ENCODE measurements at places on chromosomes 13 and 19.
A peak's percentile ranks its signal among the peaks of the same experiment; 100 is the strongest.

DNA sequence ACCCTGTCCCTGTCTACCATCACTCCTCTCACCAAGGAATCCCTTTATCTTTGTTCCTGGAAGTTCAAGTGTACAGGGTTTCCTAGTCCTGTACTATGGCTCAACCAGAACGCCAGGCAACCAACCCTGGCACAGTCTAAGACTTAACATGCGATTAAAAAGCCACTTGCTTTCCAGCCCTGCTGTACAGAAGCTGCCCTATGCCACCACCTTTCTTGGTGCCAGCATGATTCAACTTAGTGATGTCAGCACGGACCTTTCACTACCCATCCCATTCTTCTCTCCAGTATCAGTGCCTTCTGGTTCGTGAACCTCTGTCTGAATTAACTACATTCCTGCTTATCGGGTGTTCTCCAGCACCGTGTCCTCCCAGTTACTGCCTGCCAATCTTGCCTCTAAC is 151.1 kb downstream of the KLF12 start:
- DNase-seq, result no peak

- no peak for DNase-seq
Observed at GRCh38 chr19:40549007-40549708, 27.5 kb upstream of the SHKBP1 start.

DNA sequence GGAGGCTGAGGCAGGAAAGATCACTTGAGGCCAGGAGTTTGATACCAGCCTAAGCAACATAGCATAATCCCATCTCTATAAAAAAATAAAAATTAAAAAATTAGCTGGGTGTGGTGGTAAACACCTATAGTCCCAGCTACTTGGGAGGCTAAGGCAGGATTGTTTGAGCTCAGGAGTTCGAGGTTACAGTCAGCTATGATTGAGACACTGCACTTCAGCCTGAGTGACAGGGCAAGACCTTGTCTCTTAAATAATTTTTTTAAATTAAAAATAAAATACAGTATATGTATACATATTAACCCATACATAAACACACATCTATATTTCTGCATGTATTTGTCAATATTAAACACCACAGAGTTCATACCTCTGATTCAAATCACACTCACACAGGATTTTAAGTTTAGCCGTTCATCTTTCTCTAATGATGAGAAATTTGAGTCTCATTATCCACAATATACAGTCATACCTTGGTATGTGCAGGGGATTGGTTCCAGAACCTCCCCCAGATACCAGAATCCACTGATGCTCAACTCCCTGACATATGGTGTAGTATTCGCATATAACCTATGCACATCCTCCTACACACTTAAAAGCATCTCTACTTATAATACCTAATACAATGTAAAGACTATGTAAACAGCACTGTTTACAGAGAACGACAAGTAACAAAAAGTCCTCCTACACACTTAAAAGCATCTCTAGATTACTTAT is 44.7 kb downstream of the PSPC1 start:
- no peak for DNase-seq

GRCh38 chr13:42964761-42965161 is 27.3 kb downstream of the EPSTI1 start:
- DNase-seq, result no peak

DNA sequence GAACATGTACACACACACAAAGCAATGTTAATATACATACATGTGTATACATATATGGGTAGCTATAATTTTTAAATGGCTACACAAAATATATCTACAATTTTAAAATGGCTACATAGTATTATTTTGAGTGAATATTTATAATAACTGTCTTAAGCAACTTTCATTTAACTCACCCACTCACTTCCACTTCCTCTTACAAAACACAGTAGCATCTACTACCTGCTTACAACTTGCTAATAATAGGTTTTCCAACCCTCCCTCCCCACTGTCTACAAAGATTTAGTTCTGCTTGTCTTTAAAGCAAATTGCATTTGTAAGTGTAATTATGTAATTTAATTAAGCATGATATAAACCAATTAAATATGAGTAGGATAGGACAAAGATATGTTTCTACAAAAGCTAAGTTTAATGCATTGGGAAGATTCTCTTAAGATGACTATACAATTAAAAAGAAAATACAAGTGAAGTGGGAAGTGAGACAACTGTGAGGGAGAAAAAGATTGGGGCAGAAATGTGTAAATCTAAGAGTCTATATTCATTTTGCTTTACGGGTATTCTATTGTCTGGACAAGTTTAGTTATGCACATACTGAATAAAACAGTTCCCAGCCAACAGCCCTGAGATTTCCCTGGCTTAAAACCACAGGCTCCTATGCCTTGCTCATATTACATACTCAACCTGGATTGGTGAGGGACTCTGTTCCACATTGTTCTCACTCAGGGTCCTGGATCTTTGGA is 583.1 kb downstream of the EFNB2 start:
- no peak for DNase-seq

- no peak for DNase-seq
Observed at GRCh38 chr19:15296353-15296752, 36.0 kb downstream of the BRD4 start.

DNA sequence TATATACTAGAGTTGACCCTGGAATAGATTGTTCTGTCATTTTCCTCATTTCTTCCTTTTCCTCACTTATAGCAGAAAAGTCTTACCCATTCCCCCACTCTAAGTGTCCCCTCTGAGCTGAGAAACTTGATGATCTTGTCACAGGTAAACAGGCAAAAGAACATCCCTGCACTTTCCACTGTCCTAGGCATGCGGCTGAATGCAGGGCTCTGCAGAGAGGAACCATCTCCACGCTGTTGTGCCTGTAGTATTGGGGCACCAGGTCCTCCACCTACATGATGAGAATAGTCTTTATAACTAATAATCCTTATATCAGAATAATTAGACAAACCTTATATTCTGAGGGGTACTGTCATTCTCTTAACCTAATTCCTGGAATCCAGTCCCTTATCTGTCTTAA is 211.3 kb downstream of the RBM26 start:
- no peak for DNase-seq

DNA sequence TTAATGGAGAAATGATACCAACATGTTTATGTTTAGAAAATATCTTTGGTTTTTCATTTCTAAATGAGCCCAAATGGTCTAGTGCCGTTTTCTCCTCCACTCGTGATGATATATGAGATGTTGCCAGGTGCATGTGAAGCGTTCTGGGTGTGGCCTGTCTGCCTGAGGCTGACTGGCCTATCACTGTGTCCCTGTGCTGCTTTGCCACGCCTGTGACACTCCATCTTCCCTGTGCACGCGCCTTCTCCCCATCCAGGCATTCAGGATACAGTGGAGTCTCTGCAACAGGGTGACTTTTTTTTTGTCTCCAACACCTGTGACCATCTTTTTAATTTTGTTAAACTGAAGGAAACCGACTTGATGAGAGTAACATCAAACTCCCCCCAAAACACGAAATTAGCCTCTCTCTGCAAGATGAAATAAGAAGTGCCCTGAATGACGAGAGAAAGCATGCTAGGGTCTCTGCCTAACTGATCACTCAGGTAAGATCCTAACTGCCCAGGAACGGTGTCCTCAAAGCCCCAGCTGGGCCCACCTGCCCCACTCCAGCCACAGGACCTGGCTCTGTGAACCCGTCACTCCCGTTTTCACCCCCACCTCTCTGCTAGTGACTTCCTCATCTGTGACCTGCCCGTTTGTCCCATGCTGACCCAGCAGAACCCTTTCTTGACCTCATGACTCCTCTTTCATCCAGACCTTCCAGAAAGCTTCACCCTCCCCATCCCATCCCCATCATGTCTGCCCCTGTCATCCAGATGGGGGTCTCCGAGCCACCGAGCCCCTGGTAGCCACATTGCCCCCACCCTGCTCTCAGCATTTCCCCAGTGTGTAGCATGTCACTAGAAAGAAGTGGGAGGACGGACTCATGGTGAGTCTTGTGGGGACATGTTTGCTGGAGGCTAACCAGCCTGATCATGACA is 33.2 kb upstream of the TFDP1 start:
- DNase-seq, result no peak

GRCh38 chr19:1000095-1000494 is at the start of gene GRIN3B:
TSS of gene GRIN3B (plus strand) at chr19:1000419. CDS start at chr19:1000438, 19 bp downstream.
- DNase-seq, result no peak

GRCh38 chr19:13833330-13834243 is 38.3 kb downstream of the ZSWIM4 start:
- DNase-seq, result no peak

DNA sequence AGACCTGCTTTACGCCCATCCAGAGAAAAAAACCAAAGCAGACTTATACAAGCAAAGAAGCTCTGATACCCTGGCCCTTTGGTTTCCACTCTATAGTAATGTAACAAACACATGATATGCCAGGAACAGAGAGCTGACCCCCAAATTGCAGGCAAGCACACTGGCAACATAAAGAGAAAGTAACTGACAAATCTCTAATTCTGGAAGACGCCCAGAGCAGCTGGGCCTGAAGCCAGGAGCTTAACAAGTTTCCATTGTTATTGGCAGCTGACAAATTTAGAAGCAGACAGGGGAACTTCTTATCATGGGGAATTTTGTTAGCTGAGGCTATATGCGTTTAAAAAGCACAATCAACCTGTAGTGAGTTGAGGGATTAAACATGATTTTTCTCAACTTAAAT is 158.0 kb downstream of the DLEU7 start:
- DNase-seq, result no peak

- DNase-seq, result no peak
Observed at GRCh38 chr19:17942582-17943273, 9.9 kb downstream of the CCDC124 start.

DNA sequence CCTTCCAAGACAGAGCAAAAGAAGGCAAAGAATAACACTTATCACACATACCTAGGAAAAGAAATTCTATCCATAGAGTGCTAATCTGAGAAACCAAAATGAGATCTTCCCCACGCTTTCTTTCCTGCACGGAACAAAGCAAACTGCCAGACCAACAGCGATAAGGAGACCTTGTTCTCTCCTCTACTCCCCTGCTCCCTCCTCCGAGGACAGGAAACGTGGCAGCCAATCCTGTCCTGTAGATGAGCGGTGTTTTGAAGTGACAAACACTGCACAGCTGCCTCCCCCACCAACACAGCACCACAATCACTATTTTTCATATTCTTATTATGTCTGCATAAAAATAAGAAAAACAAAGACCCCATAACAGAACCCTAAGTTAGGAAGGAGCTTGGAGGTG is 113.9 kb upstream of the IRS2 start:
- DNase-seq, result no peak

DNA sequence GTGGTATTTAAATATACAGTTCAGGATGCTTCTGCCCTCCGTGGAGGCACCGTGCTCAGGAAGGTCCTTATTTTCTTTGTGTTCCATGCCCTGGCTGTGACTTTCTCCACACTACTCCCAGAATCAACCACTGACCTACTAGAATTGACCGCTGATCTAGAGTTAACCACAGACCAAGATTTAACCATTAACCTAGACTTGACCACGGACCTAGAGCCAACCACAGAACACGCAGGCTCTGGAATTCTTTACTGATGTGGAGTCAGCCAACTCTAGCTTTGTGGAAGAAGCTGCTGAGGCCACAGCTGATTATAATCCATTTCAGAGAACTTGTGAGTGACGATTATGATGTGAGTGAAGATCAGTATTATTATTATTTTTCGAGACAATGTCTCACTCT is 18.0 kb downstream of the GTF2F2 start:
- DNase-seq, result no peak

DNA sequence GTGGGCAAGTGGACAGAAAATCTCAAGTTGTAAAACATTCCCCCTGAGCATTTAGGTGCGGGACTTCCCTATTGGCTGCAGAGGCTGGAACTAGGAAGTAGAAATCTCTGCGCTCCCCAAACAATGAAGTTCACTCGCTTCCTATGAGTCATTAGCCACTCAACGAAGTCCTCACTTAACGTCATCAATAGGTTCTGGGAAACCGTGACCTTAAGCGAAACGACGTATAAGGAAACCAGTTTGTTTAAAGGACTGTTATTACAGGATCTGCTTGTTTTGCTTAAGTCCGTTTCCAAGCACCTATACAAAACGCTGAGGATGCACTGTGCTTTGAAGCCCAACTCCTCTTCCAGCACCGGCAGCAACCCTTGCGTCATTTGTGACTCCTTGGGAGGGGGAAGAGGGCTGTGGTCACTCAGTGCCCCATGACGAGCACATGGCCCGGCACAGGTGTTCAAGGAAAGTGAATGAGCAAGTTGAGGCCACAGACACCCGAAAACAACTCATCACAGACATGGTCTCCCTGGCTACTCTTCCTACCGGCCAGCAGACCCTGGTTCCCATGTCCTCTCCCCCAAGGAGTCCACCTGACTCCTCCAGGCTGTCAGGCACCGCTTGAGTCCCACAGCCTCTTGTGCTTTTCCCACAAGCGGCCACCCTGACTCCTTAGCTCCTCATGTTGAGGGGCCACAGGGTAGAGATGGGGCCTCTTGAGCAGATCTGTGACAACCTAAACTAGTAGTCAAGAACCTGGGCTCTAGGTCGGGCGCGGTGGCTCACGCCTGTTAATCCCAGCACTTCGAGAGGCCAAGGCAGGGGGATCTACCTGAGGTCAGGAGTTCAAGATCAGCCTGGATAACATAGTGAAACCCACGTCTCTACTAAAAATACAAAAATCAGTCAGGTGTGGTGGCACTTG is 4.8 kb downstream of the RPS16 start:
- DNase-seq, result no peak

DNA sequence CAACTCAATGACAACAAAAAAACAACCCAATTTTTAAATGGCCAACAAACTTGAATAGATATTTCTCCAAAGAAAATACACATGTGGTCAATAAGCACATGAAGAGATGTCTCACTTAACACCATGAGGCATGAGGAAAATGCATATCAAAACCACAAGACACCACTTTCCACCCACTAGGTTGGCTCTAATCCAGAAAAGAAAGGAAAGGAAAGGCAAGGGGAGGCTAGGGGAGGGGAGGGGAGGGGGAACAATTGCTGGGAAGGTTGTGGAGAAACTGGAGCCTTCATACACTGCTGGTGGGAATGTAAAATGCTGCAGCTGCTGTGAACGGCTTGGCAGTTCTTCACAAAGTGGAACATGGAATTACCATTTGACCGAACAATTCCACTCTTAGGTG is 854.3 kb downstream of the UQCRFS1 start:
- DNase-seq, result no peak

GRCh38 chr19:43755256-43755801 is 567 bp upstream of the SMG9 start:
- DNase-seq, result peak; percentile 57

- no peak for DNase-seq
Observed at GRCh38 chr19:31100206-31100590, 249.0 kb downstream of the TSHZ3 start.

DNA sequence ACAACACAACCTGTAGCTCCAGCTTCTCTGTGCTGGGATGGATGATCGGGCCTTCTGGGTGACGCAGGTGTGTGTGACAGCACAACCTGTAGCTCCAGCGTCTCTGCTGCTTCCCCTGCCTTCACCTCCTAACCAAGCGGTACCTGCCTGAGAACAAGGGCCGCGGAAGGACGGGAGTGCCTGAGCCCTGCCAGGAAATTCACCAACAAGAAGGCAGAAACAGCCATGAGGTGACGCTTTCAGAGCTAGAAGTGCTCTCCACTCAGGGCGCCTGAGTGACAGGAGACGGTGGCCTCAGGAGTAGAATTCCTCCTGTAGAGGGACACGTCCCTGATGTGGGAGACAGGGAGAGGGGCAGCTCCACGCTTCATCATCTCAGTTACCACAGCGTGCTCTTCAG is 17.4 kb downstream of the ZNF331 start:
- no peak for DNase-seq
